ENCODE measurements at places on chromosomes 7 and 10.

DNA sequence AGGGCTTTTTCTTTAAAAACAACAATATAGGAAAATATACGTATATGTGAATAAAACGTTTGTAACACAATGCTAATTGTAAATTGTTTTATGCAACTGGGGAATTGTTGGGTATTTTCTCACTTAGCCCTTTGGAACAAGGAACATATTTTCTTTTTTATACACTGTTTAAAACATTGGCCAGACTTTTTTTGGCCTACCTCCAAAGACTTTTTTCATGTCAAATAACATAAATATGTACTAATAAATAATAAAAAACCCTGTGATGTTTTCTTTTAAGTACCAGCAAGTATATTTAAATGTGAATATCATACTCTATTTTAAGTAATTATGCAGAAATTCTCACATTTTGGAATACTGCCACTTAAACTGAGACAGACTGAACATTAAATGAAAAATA is 15.7 kb downstream of the TMEM106B start:
- DNase-seq = no peak

DNA sequence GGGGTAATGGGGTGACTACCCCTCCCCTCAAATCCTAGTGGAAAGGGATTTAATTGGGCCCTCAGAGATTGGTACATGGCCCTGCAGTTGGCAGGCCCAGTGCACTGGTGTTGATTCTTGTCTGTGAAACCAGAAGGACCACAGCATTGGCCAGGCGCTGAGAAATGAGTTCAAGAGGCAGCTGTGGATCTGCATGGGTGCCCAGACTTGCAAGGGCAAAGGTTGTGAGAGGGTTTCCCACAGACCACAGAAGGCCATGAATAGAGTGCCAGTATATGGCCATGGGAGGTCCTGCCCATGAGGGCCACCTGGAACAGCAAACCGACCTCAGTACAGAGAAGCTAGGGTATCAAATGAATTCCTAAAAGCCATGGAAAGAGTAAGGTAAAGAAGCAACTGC is 32.9 kb downstream of the TMEM168 start:
- DNase-seq = no peak

- DNase-seq = peak; percentile 89
Observed at GRCh38 chr10:12448729-12449391, 99.5 kb downstream of the CAMK1D start.

DNA sequence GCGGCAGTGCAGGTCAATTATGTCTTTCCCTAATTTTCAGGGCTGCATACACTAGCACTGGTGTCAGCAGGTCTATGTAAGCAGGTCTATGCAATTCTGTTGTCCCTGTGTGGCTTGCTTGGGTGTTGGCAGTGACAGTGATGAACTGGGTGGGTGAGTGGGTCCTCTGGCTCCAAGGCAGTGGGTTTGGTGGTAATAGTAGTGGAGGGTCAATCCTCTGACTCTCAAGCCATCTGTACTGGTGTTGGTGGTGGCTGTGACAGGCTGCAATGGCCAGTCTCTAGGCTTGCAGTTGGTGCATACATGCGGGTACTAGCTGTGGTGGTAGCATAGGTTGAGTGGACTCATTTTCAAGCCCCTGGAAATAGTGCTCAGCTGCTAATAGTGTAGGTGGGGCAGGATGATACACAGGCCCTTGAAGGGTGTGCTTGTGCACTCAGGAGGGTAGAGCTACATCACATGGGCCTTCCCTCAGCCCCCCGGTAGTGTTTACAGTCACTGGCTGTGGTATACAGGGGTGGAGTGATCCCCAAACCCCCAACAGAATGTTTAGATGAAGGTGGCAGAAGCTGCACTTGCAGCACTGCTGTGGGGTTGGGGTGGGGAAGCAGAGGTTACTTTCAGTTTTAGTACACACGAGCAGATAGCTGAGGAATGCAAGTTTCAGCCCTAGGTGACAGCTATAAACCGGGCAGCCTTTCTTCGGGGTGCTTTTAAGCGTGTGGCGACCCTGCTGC is 331.3 kb downstream of the PCDH15 start:
- no peak for DNase-seq

DNA sequence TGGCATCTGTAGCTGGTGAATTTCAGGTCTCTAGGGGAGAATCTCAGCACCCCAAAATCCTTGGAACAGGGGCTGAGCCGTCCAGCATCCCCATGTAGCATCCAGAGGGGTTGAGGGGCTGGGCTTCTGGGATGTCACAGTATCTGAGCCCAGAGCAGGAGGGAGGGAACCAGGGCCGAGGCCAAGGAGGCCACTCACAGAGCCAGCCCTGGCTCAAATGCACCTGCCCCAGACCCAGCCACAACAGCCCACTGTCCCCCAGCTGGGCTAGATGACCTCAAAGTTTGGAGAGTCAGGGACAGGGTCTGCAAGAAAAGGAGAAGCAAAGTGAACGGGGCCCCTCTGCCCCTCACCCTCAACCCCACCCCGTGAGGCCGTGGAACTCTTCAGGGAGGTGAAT is 22.3 kb downstream of the VSIR start:
- no peak for DNase-seq

DNA sequence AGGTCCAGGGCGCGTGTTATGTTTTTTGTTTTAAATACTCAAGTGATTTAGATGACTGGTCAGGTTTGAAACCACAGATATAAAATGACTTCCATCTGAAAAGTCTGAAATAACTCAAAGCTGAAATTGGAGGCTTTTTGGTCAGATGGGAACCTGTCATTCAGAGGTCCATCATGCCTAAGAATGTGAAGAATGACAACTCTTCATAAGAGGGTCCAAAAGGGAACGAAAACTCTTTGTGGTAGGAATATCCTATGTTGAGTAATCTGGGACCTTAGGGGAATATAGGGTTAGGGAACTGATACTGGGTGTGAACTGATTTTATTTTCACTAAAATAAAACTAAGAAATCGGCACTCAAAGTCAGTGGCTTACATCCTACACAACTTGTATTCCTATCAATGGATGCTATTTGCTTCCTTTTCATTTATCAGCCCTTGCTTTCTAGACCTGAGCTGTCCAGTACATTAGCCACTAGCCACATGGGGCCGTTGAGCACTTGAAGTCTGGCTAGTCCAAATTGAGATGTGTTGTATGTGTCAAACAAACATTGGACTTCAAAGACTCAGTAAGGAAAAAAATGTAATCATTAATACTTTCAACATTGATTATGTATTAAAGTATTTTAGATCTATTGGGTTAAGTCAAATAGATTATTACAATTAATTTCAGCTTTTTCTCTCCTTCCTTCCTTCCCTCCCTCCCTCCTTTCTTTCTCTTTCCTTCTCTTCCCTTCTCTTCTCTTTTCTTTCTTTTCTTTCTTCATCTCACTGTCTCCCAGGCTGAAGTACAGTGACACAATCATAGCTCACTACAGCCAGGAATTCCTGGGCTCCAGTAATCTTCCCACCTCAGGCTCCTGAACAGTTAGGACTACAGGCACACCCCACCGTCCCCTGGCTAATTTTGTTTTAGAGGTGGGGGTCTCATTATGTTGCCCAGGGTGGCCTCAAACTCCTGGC is 56.5 kb upstream of the KDM7A start:
- DNase-seq = no peak

GRCh38 chr10:26946102-26946811 is 85.5 kb upstream of the ABI1 start:
- DNase-seq = no peak

DNA sequence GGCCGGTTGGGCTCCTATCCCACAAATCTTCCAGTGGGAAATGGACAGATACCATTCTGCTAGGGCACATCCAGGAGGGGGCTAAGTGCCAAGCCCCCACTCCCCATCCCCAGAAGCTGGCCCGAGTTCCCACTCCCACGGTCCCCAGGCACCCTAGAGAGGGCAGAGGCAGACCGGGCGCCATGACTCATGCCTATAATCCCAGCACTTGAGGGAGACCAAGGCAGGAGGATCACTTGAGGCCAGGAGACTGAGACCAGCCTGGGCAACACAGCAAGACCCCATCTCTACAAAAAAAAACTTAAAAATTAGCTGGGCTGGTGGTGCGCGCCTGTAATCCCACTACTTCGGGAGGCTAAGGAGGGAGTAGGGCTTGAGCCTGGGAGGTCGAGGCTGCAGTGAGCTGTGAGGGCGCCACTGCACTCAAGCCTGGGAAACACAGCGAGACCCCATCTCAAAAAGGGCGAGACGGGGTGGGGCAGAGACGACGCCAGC is 870 bp downstream of the GNA12 start:
- peak; percentile 40 for DNase-seq

DNA sequence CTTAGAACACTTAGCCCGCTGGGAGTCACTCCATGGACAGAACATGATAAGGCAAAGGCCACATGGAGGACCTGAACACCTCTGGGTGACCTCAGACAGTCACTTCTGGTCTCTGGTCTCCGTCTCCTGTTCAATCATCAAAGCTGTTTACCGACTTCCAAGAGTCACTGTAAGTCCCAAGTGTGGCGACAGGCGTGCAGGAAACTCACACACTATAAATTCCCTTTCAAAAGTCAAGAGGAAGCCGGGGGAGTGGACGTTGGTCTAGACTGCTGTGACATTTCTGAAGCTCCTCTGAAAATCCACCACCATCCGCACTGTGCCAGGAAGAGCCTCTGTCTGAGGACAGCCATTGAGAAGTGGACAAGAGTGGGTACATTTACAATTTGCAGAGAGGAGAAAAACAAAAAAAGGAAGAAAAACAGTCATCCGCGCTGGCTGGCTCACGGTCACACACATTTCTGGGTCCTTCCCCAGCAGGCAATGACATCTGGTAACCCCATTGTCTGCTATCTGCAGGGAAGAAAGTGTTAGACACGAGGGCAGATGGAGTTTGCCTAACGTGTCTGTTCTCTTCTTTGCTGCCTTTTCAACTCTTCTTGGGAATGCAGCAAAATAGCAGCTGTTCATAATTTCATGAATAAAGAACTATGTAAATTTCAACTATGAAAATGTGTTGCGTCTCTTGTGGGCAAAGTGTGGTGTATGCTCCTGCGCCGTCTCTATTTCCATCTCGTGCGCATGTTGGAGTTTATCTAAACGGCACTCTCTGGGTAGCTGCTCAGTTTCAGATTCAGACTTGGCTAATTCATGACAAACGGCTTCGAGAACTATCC is 32.9 kb upstream of the CUX1 start:
- DNase-seq = no peak

DNA sequence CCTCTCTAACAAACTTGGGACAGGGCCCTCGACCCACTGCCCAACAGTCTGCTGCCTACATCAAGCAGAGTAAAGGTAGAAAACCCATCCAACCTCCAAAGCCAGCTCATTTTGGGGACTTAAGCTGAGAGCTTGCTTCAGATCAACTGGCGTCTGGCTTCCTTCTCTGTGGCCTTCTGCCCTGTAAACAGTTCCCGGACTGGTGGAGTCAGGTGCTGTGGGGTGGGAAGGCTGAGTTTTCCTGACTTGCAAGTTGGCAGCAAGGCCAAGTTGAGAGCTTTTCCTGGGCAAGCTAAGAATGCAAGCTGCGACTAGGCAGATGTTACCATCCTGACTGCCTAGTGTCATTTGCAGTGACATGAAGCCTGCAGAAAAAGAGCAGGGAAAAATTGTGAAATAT is 3.7 kb downstream of the GALNT17 start:
- no peak for DNase-seq

GRCh38 chr10:115402699-115403098 is 309.5 kb downstream of the ATRNL1 start:
- peak; percentile 2 for DNase-seq

GRCh38 chr10:130493446-130494145 is 357.4 kb downstream of the GLRX3 start:
- no peak for DNase-seq

DNA sequence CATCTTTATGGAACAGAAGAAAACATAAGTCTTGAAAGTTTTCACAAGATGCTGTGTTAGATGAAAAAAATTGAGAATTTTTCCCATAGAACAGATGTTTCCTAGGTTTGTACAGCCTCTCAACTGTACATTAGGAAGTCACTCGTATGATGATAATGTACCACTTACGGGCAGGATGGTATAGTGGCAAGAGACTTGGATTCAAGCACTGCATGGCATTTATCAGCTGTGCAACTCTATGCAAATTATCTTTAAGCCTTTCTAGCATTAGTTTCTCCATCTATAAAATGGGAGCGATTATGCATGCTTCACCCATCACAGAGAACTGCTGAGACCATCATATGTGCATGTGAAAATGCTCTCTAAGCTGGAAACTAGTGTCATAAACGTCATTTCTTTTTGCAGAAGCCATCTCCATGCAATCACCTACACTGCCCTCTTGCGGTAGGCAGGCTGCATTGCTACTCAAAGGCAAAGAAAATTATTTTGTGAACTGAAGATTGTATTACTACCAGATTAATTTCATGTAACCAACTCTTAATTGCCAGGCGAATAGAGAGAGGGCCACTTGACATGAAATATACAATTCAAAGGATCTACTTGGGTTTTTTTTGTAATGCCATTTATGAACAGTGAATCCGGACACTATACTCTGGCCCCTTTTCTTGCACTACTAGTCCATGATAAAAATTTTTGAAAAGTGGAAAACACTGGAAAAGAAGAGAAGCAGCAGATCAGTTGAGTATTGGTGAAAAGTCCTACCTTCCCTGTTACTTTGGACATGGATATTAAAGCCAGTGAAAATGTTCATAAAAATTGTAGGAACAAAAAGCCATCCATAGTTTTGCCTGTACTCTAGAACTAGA is 102.3 kb downstream of the JAZF1 start:
- peak; percentile 53 for DNase-seq

DNA sequence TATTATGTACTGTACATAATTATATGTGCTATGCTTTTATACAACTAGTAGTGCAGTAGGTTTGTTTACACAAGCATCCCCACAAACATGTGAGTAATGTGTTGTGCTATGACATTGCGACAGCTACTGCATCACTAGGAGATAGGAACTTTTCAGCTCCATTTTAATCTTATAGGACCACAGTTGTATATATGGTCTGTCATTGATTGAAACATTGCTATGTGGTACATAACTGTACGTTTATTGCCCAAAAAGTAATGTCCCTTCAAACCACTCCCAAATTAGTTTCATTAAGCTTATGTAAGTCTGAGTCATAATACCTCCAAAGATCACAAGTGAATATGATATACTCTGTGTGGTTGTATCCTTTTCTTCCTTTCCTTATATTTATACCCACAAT is 183.2 kb upstream of the POT1 start:
- no peak for DNase-seq

GRCh38 chr7:41316410-41316809 is 386.5 kb downstream of the INHBA start:
- DNase-seq = no peak

DNA sequence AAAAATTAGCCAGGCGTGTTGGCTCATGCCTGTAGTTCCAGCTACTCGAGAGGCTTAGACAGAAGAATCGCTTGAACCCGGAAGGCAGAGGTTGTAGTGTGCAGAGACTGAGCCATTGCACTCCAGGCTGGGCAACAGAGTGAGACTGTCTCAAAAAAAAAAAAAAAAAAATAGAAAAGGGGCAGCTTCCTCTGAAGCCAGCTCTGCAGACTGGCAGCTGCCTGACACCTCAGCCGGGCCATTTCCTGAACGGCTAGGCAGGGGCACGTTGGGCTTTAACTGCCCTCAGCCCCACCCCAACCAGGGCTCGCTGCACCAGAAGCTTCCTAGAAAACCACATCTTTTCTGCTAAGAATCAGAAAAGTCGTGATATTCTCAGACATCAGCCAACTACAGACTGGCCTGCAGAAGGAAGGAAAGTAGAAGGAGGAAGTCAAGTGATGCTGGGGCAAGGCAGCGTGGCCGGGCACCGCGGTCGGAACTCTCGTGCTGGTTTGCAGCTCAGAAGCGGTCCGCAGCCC is 38.0 kb downstream of the PRKAG2 start:
- no peak for DNase-seq

- no peak for DNase-seq
Observed at GRCh38 chr7:36942955-36943354, 218.7 kb upstream of the AOAH start.
